ENCODE measurements at places on chromosomes 3 and 15.

- peak; percentile 43 for DNase-seq
Measured at GRCh38 chr3:5186858-5187155, 700 bp upstream of the EDEM1 start.

- no peak for DNase-seq
Measured at GRCh38 chr3:47298439-47298838, 15.7 kb downstream of the KLHL18 start.

GRCh38 chr3:115359536-115359935, 212.4 kb upstream of the ZBTB20 start:
- no peak for DNase-seq

GRCh38 chr15:68791431-68792283, 29.0 kb downstream of the ANP32A start:
- no peak for DNase-seq

- DNase-seq: no peak
Measured at GRCh38 chr3:713006-713621, 379.7 kb upstream of the CNTN6 start.

GRCh38 chr3:65575376-65575840, 463.3 kb downstream of the MAGI1 start:
- peak; percentile 82 for DNase-seq

DNA sequence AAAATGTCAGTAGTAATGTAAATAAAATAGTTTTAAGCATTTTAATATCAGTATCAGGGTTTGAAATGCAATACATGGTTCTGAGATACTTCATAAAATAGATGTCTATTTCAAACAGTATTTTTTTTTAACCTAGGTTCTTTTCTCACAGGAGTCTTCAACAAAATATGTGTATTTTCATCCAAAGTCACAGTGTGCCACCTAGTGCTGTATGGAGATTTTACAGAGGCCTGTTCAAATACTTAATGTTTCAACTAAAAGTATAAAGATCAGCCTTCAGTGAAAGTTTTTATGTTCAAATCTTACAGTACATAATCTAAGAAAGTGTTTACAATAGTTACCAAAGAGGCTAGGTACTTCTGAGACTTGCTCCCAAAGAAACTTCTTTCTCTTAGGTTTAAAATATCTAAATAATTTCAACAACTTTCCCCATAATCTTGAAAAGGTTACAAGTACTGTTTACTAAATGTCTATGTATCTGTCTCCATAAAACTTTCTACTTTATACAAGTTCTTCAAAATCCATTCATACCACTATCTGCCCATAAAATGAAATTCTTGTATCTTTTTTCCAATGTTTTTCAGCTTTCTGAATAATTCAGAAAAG, 38.3 kb downstream of the SCAPER start:
- DNase-seq: peak; percentile 48

- DNase-seq: peak; percentile 59
Measured at GRCh38 chr15:90558171-90558573, 28.4 kb downstream of the CRTC3 start.

DNA sequence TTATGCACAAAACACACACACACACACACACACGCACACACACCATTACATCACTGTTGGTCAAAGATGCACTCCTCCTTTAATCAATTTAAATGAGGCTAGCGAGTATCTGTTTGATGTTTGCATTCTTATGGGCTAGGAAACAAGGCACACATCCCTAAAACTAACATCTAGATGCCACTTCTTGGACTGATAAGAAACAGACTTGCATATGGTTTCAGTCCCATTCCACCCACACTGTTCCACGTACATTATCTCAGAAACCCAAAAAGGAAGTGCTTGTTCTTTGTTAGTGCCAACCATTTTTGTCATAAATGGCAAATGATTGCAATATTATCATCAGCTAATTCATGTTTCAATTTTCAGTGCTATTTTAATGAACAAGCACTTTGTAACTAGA, 69.5 kb downstream of the CCR1 start:
- DNase-seq: no peak

DNA sequence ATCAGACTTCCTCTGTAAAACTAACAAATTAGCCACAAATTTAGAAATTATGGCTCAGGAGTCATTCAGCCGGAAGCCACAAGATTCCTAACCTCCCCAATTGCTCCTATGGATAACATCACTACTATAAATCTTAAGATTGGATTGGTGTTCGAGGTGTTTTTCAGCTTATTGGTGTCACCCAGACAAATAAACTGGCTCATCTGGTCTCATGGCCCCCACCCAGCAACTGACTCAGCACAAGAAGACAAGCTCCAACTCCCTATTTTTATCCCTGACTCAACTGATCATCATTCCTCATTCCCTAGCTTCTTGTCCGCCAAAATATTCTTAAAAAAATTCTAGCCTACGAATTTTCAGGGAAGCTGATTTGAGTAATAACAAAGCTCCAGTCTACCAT, 135.1 kb upstream of the STRIT1 start:
- DNase-seq: peak; percentile 94

DNA sequence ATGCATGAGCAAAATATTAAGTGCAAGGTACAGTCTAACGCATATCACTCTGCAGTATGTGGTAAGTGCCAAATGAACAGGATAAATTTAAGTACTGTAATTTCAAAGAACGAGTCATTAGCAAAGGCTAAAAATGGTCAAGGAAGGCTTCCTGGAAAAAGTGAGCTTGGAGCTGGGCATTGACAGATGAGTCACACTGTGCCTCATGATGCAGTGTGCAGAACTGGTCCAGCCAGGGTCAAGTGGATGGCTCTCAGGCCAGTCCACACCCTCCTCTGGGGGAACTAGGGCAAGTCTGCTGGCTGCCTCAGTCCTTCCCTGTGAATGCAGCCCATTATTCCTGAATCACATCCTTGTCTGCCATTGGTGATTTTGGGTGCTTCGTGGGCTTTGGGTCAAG, 76.3 kb downstream of the CACNA1D start:
- peak; percentile 65 for DNase-seq

GRCh38 chr3:24410860-24411259, 83.8 kb downstream of the THRB start:
- DNase-seq: no peak

DNA sequence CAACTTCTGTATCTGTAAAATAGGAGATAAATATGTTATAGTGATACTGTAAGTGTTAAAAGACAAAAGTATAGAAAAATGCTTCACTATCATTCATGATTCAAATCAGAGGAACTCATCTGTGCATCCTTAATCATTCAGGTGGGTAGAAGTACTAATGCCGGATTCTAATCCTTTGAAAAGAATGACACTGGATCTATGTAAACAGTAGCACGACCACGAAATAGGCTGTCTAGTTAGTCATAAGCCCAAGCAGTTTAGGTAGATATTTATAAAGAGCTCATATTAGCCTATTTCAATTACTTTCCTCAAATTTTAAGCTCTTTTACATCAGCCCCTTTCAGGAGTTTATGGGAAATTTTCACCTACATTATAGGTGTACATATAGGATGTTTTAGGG, 437.9 kb downstream of the SOX2 start:
- no peak for DNase-seq

GRCh38 chr3:177320765-177321247, 123.5 kb upstream of the TBL1XR1 start:
- DNase-seq: no peak

DNA sequence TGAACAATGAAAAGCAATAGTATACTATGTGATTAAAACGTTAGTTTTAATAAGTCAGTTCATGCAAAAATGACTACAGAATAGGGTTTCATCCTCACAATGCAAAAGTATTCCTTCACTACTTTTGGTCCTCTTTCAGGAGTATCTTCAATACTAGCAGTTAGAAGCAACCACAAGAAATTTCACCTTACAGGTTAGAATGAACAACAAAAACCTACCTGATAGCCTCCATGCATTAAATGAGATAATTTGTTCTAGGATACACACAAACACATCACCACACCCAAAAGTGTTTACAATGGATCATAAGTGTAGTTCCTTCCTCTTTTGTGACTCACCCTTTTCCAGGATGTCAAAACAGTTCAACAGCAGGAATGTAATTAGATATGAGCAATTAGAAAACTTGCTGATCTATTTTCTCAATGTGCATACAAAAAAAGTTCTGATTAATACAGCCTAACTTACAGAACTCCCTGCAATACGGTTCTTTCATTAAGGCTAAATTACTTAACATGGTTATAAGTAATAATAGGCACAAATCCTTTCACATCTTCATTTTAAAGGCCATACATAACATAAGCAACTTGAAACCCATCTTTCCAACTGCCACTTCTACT, 21.6 kb downstream of the UACA start:
- DNase-seq: peak; percentile 80

GRCh38 chr3:85737846-85738245, 779.1 kb downstream of the CADM2 start:
- no peak for DNase-seq

Data from fibroblast of mammary gland (primary cell).